ENCODE measurements at places on chromosomes 3 and 15. TPM values are rescaled to one million over a fixed set of nuclear protein-coding genes. Genes with fewer than 3 reads are reported as not detected.

ZNF774 gene
- 0.94 TPM for total RNA-seq

PCBP4 gene
- total RNA-seq = 15.1 TPM

CPN2 gene
- total RNA-seq = not detected

MFAP1 gene
- 26.4 TPM for total RNA-seq

ABCC5 gene
- total RNA-seq = 17.2 TPM

CRYGS gene
- 0.96 TPM for total RNA-seq

UPK1B gene
- total RNA-seq = 11.8 TPM

SAMD7 gene
- total RNA-seq = not detected

GASK1A gene
- not detected for total RNA-seq

ERICH6 gene
- 0.07 TPM for total RNA-seq

LINGO1 gene
- total RNA-seq = 11.1 TPM

ANKDD1A gene
- total RNA-seq = 1.3 TPM

LEKR1 gene
- 0.49 TPM for total RNA-seq

ITIH4 gene
- total RNA-seq = 0.25 TPM

AGTR1 gene
- 0.59 TPM for total RNA-seq

ACTRT3 gene
- total RNA-seq = 3.5 TPM

RTP1 gene
- not detected for total RNA-seq

MCCC1 gene
- 7.8 TPM for total RNA-seq

CTXND1 gene
- not detected for total RNA-seq

TUBGCP5 gene
- 23.7 TPM for total RNA-seq

HHLA2 gene
- total RNA-seq = 0.10 TPM

DNAH12 gene
- 0.18 TPM for total RNA-seq

VPS13C gene
- 14.2 TPM for total RNA-seq

AQR gene
- 39.6 TPM for total RNA-seq

NEK10 gene
- 0.64 TPM for total RNA-seq

RAB6B gene
- total RNA-seq = 2.2 TPM

SLC15A2 gene
- 0.20 TPM for total RNA-seq

SLC38A3 gene
- 0.06 TPM for total RNA-seq

LOXL1 gene
- total RNA-seq = 0.74 TPM

OSBPL10 gene
- total RNA-seq = 15.0 TPM

ATP8B4 gene
- total RNA-seq = 1.1 TPM

CNTN3 gene
- total RNA-seq = not detected

TMEM212 gene
- not detected for total RNA-seq

ZNF80 gene
- total RNA-seq = 0.04 TPM

PLSCR2 gene
- total RNA-seq = 0.11 TPM

ZNF717 gene
- total RNA-seq = 2.6 TPM

FBXW12 gene
- total RNA-seq = not detected

IL17RD gene
- total RNA-seq = 1.2 TPM

SH2D7 gene
- total RNA-seq = not detected

TM4SF18 gene
- total RNA-seq = 38.2 TPM

FOXB1 gene
- not detected for total RNA-seq

KLHL6 gene
- 0.01 TPM for total RNA-seq

ROPN1 gene
- not detected for total RNA-seq

CCDC33 gene
- total RNA-seq = 5.8 TPM

CHRM5 gene
- total RNA-seq = not detected

FMN1 gene
- total RNA-seq = 0.38 TPM

BSN gene
- 0.25 TPM for total RNA-seq

All from A549 treated with dexamethasone at 1 μM for 4 hours (cell line).